Glomerular endothelial cell (primary cell): ENCODE measurements at places on chromosomes 12 and 14. TPM values are rescaled to one million over a fixed set of nuclear protein-coding genes. Genes with fewer than 3 reads are reported as not detected.

DNA sequence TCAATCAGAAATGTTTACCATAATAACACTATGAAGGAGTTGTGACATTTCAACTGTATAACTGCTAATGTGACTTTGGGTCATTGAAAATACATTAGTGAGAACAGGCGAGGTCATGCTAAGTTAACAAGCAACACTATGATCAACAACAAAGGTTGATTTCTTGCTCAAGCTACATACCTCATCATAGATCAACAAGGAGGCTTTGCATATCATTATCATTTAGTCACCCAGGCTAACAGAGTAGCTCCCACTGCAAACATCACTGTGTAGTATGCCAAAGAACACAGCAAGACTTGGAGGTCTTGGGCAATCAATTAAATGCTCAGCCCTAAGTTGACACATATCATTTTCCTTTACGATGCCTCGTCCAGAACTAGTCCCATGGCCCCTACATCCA is 212.5 kb downstream of the NOVA1 start:
- no peak for DNase-seq

Gene KCNA5
- total RNA-seq = not detected in 2 replicates

- no peak for DNase-seq
Measured at GRCh38 chr12:82326905-82327503, 31.2 kb downstream of the CCDC59 start.

DNA sequence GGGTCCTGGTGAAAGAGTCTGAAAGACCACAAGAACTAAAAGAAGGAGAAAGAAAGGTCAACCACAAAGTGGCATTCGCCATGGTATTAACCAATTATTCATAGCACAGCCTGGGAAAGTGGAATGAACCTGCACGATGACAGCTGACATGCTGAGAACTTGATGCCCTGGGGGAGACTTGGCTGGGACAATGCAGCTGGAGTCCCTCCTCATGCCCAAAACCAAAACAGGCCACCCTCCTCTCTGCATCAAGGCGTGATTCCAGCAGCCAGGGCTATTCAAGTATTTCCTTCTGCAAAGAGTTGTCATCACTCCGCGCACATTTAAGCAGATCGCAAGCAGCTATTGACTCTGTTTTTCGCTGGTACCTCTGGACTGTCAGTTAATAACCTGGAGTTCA is 167.1 kb upstream of the NOS1 start:
- DNase-seq = no peak

Gene ATP2A2
- 147 and 176 TPM in 2 replicates for total RNA-seq

Gene CFAP54
- 7.5 and 11.7 TPM in 2 replicates for total RNA-seq

GRCh38 chr12:130973109-130973508 is 19.4 kb downstream of the ADGRD1 start:
- no peak for DNase-seq

Gene SLC11A2
- 21.2 and 26.6 TPM in 2 replicates for total RNA-seq

GRCh38 chr12:66189889-66190288 is 875 bp downstream of the IRAK3 start:
- no peak for DNase-seq

- DNase-seq = no peak
Measured at GRCh38 chr14:24186831-24187538, 1.6 kb downstream of the IPO4 start.

Gene CEBPE
- total RNA-seq = not detected in 2 replicates

Gene CLEC7A
- 0.15 and 0.41 TPM in 2 replicates for total RNA-seq

Gene KLHL33
- not detected in 2 replicates for total RNA-seq

- no peak for DNase-seq
Measured at GRCh38 chr12:123387508-123388176, 3.7 kb downstream of the KMT5A start.

- DNase-seq = no peak
Measured at GRCh38 chr12:52280796-52281560, 6.5 kb downstream of the KRT86 start.

GRCh38 chr12:24728366-24728765 is 220.5 kb downstream of the BCAT1 start:
- peak; percentile 12 for DNase-seq

- DNase-seq = no peak
Measured at GRCh38 chr14:93859957-93860356, 67.2 kb upstream of the FAM181A start.

- DNase-seq = no peak
Measured at GRCh38 chr14:104281768-104282301, 143.4 kb downstream of the KIF26A start.

Gene KRT82
- total RNA-seq = not detected in 2 replicates
